Activated CD8-positive, alpha-beta memory T cell treated with anti-CD3 and anti-CD28 coated beads, Interleukin-2, amount 10 ng/mL, durations not matched to agents 7 days and 5 days (primary cell): ENCODE measurements at places on chromosomes 5 and 9.

- H3K27ac ChIP-seq: no peak overlapping the region
- no peaks in the 10 kb centered on the region for H3K36me3 ChIP-seq
- DNase-seq: no peak
Observed at GRCh38 chr5:57501414-57502201, 19.0 kb upstream of the ACTBL2 start.

GRCh38 chr5:90473396-90474234 is 956 bp downstream of the MBLAC2 start:
- DNase-seq: no peak
- H3K36me3 ChIP-seq: peaks cover 19% of the 10 kb centered on the region
- H3K4me3 ChIP-seq: peak overlapping the region; percentile 90
- peak overlapping the region; percentile 86 for H3K27ac ChIP-seq
- peaks cover 32% of the 10 kb centered on the region for H3K4me1 ChIP-seq

DNA sequence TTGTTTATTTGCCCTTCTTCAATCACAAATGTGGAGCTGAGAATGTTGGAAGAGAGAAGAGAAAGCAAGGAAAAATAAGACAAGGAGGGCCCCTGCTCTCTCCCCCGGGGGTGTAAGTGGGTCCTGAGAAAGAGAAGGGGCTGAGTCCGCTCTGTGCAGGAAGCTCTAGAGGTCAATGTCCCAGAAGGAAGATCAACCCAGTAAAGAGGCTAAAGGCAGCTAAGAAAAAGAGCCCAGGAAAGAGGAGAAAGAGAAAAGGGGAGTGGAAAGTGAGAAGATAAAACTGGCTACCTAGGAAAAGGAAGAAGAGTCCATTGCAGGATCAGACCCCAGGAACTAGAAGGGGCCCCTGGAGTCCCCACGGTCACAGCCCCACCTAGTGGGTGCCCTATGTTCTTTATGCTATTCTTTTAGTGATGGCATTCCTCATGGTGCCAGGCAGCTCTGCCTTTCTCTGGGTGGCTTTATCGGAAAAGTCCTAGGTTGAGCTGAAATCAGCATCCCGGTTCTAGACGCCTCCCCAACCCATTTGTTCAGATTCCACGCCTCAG is 583.4 kb downstream of the ACTL7B start:
- no peak overlapping the region for H3K27ac ChIP-seq
- DNase-seq: no peak
- no peaks in the 10 kb centered on the region for H3K27me3 ChIP-seq

GRCh38 chr5:160001457-160001856 is 7.5 kb upstream of the TTC1 start:
- H3K36me3 ChIP-seq: no peaks in the 10 kb centered on the region
- no peak for DNase-seq
- H3K27me3 ChIP-seq: peaks cover 33% of the 10 kb centered on the region
- H3K4me3 ChIP-seq: no peak overlapping the region
- H3K4me1 ChIP-seq: no peaks in the 10 kb centered on the region
- no peak overlapping the region for H3K27ac ChIP-seq

DNA sequence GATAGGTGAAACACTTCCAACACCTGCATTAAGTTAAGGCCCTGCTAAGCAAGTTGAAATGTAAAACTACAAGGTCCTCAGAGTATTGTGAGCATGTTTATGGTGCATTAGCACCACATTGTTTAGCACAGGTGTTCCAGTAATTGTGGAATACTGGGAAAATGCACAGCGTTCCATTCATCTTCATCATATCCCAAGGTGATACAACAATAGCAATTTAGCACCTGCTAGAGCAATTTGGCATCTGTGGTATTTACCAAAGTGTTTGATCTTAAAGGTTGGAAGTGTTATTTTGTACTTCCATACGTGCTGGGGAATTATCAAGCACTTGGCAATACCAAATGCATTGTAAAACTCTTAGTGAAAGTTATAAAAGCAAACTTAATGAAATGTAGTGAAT is 266.8 kb downstream of the CYLC2 start:
- no peaks in the 10 kb centered on the region for H3K27me3 ChIP-seq
- H3K4me1 ChIP-seq: no peaks in the 10 kb centered on the region
- no peak overlapping the region for H3K27ac ChIP-seq
- no peaks in the 10 kb centered on the region for H3K36me3 ChIP-seq

- H3K4me1 ChIP-seq: no peaks in the 10 kb centered on the region
- H3K27ac ChIP-seq: no peak overlapping the region
- DNase-seq: no peak
- H3K36me3 ChIP-seq: no peaks in the 10 kb centered on the region
Observed at GRCh38 chr9:12723409-12724028, 30.3 kb downstream of the TYRP1 start.

- H3K4me3 ChIP-seq: no peak overlapping the region
- no peaks in the 10 kb centered on the region for H3K36me3 ChIP-seq
- no peak overlapping the region for H3K27ac ChIP-seq
- H3K4me1 ChIP-seq: no peaks in the 10 kb centered on the region
- H3K27me3 ChIP-seq: peaks cover 13% of the 10 kb centered on the region
- no peak for DNase-seq
Observed at GRCh38 chr5:173487300-173487699, 129.2 kb downstream of the BOD1 start.

DNA sequence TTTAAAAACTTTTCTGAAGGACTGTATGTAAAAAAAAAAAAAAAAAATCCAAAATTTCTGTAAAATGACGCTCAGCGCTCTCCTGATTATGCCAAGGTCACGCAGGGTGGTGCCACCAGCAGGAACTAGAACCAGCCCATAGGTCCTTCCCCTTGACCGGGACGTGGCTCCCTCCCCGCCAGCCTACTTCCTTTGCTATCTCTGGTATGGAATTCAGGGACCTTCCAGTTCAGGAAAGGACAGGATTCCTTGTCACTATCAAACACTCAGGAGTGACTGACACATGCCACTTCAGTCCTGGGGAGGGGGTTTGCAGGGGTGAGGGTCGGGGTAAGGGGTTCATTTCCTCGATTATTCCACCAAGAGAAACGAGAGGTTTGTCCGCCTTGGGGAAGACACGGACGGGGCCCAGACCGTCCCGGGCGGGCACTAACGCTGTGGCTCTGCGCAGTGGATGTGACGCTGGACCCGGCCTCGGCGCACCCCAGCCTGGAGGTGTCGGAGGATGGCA is 18.8 kb downstream of the BTNL9 start:
- no peak overlapping the region for H3K4me3 ChIP-seq
- DNase-seq: peak; percentile 28
- no peak overlapping the region for H3K27ac ChIP-seq
- H3K4me1 ChIP-seq: no peaks in the 10 kb centered on the region

DNA sequence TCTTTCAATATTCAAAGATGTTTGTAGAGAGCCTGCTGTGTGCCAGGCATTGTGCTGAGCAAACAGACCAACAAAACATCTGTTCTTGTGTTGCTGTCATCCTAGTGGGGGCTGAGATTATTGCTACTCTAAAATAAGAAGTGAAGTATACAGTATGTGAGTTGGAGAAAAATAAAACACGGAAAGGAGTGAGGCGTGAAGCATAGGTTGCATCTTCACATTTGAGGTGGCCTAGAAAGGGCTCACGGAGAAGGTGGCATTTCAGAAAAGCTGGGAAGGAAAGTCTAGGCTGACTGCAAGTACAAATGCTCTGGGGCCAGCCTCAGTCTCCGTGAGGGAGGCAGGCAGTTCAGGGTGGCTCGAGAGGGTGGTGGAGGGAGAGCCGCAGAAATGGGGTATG is 80.3 kb downstream of the CSNK1A1 start:
- peaks cover 12% of the 10 kb centered on the region for H3K27me3 ChIP-seq
- no peak overlapping the region for H3K27ac ChIP-seq
- no peak for DNase-seq
- no peaks in the 10 kb centered on the region for H3K4me1 ChIP-seq
- H3K4me3 ChIP-seq: no peak overlapping the region
- no peaks in the 10 kb centered on the region for H3K36me3 ChIP-seq

GRCh38 chr9:126704157-126704891 is 90.6 kb downstream of the LMX1B start:
- no peak overlapping the region for H3K4me3 ChIP-seq
- no peaks in the 10 kb centered on the region for H3K36me3 ChIP-seq
- peaks cover 14% of the 10 kb centered on the region for H3K4me1 ChIP-seq
- peak; percentile 37 for DNase-seq
- peaks cover 35% of the 10 kb centered on the region for H3K27me3 ChIP-seq

DNA sequence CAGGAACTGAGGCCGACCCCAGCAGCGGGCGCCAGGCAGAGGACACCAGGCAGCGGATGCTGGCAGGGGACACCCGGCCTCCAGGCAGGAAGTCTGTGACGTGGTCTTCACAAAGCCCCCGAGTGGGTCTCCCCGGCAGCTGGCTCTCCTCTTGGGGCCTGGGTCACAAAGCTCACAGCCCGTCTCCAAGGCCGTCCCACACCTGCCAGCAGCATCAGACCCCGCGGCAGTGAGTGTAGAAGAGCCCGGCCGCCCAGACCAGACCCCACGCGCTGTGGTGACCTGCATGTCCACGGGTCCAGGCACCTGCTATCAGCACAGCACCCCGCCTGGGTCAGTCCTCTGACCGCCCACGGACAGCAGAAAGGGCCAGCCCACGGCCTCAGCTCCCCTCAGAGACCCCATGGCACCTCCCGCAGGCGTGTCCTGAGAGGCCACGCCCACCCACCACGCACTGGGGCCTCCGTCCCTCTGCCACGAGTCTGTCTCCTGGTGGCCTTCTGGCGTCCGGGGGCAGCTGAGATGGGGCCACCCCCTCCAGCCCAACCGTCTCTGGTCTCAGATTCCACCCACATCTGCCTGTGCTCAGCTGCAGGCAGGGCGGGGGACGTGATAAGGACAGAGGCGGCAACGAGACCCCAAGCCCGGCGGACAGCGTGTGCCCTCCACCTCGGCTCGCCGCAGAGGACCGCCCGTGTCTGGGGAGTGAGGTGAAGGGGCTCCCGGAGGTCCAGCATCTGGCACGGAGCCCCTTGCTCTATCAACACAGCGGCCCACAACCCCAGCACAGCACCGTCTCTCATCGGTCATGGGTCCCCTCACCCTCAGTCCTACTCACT is 34.2 kb downstream of the EXD3 start:
- no peaks in the 10 kb centered on the region for H3K36me3 ChIP-seq
- no peaks in the 10 kb centered on the region for H3K27me3 ChIP-seq
- no peak overlapping the region for H3K4me3 ChIP-seq
- H3K4me1 ChIP-seq: peaks cover 9% of the 10 kb centered on the region

DNA sequence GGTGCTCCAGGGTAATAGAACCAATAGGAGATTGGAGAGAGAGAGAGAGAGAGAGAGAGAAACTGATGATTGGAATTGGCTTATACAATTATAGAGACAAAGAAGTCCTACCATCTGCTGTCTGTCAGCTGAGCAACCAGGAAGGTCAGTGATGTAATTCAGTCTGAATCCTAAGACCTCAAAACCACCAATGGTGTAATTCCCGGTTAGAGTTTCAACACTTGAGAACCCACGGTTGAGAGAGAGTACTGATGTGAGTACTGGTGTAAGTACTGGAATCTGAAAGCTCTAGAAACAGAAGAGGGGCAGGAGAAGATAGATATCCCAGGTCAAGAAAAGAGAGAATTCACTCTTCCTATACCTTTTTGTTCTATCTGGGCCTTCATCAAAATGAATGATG is 775.8 kb downstream of the EFNA5 start:
- H3K4me1 ChIP-seq: no peaks in the 10 kb centered on the region
- H3K27ac ChIP-seq: no peak overlapping the region
- no peaks in the 10 kb centered on the region for H3K27me3 ChIP-seq
- no peaks in the 10 kb centered on the region for H3K36me3 ChIP-seq

GRCh38 chr9:79969393-79970145 is 397.8 kb downstream of the TLE4 start:
- DNase-seq: no peak
- H3K4me1 ChIP-seq: no peaks in the 10 kb centered on the region
- no peak overlapping the region for H3K27ac ChIP-seq

DNA sequence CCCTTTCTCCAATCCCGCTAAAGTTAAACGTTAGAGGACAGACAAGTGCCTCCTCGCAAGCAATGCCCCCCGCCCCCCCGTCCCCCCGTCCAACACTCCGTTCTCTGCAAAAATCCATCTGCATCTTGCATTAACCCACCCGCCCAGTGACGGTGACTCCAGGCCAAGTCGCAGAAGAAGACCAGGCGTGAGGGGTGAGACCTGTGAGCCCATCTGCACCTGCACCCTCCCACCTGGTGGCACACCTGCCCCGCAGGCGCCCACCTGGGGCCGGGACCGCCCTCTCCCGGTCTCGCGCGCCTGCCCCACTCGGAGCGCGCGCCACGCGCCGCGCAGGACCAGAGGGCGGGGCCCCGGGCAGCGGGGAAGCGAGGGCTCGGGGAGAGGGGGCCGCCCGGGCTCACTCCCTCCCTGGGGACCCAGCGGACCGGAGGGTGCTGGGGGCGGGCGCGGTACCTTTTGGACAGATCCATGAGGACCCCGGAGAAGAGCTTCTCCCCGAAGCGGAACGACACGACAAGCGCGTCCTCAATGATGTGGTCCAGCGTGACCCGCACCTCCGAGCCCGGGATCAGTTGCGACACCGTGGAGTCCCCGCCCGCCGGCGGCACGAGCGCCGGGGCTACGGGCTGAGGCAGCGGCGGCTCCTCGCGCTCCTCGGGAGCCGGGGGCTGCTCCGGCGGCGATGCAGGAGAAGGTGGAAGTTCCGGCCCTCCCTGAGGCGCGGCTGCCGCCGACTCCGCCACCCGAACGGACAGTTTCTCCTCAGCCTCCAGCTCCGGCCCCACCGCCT is 705 bp downstream of the PWWP2A start:
- H3K27me3 ChIP-seq: no peaks in the 10 kb centered on the region
- H3K27ac ChIP-seq: peak overlapping the region; percentile 67
- H3K4me1 ChIP-seq: peaks cover 18% of the 10 kb centered on the region

DNA sequence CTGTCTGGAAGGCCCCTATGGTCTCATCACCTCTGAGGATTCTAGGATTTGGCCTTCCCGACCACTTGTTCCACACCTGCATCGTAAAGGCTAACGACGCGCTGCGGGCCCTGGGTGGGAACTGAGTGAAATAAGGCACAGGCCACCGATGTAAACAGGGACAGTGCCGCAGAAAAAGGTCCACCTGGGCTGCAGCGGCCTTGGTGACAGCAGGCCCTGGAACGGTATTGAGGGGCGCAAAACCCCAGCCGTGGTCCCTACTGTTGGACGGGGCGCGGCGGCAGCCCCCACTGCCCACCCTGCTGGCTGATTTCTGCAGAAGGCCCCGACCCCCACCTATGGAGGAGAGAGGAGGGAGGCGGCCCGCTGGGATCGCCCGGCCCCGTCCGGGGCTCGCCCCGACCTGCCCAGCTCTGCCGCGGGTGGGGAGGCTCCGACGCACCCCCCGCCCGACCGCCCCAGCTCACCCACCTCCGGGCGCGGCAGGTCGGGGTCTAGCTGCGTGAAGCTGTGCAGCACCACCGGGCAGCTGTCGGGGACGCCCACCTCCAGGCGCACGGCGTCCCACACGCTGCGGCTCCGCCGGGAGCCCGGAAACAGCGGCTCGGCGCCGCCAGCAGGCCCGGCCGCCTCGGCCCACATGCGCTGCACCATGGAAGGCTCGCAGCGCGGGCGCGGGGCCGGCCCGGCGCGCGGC is 391 bp downstream of the RALGDS start:
- peaks cover 4% of the 10 kb centered on the region for H3K36me3 ChIP-seq
- no peak for DNase-seq
- H3K27ac ChIP-seq: peak overlapping the region; percentile 65
- peak overlapping the region; percentile 64 for H3K4me3 ChIP-seq
